ENCODE measurements at places on chromosomes 7 and 10.

DNA sequence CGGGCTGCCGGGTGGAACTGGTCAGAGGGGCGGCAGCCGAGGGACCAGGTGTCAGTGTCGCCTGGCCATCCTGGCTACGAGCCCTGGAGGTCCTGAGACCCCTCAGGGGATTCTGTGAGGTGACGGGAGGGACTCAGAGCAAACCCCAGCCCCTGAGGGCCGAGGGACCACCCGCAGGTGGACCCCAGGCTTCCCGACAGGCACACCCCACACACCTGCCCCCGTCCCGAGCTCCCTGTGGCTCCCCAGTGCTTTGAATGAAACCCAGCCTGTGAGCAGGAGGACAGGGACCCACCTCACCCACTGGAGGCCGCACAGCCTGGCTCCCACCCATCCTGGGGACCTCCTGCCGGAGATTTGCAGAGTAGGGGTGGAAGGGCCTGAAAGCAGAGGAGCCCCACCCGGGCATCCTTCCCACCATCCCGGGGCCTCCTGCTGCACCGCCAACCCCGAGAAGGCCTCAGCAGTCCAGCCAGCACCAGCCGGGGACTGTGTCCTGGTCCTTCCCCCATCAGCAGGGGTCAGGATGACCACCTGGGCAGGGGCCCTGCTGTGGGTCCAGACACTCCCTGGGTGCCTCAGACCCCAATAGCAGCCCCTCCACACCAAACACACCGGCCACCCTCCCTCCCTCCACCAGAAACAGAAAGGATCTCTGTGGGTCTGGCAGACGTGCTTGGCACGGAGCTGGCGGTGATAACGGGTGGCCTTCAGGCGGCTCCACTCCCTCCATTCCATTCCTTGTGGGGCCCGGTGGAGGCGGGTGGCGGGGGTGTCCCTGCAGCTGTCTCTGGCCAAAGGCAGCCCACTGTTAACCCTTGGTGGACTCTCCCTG is 13.9 kb downstream of the VENTX start:
- DNase-seq, result no peak

GRCh38 chr7:12369072-12369471 is 34.6 kb downstream of the VWDE start:
- no peak for DNase-seq

DNA sequence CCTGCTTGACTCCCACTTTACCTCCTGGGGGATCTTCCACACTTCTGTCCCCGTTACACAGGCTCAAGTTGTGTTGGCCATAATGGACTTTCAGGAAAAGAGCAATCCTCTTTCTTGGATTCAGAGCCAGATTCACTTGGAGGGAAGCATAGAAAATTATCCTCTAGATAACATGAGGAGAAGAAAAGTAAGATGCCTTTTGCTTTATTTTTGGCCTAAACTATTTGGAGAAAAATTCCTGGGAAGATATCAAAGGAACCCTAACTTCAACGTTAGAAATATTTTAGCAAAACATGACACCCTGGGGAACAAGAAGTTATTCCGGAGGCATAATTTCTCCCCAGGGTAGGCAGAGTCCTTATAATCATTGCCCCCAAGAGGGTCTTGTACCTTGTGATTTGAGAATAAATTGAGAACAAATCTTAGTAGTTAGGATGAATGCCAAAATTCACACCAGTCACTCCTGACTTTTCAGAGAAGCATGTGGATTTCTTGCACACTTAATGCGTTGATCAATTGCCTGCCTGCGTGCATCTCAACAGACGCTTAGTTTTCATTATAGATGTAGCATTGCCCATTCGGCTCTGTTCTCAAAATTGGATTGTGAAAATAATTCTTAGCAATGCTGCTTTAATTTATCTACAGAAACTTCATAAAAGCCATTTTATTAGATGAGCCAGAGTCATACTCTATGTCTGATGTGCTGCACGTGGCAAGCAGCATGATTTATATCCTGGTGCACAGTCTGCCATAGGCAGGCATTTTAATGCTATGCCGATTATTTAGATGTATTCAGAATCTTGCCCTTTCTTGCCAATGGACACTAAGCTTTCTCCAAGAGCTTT is 224.4 kb downstream of the C7orf25 start:
- no peak for DNase-seq

GRCh38 chr7:129949292-129950133 is 3.2 kb downstream of the UBE2H start:
- DNase-seq, result peak; percentile 32

DNA sequence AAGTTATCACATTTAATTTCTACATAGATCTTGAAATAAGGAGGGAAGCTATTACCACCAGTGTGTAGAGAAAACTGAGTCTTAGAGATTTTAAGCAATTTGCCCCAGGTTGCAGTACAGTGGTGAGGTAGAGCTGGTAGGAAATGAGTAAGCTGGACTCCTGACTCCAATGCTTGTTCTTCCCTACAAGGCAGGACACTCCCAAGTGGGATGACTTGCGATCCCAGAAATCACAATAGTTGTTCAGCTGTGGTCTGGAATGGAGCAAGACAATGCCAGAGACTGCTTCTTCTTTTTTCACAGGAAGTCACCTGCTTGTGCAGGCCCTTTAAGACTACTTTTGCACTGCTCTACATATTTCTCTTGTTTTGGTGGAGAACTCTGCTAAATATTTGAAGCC is 327.2 kb upstream of the BMPER start:
- DNase-seq, result no peak

GRCh38 chr7:101754424-101755159 is 62.8 kb upstream of the CUX1 start:
- DNase-seq, result no peak
